ENCODE measurements at places on chromosomes 16 and 17.

GRCh38 chr16:70803319-70803718 is 2.4 kb upstream of the VAC14 start:
- no peak for DNase-seq

GRCh38 chr17:80364091-80364691 is 50.8 kb upstream of the ENDOV start:
- DNase-seq, result peak; percentile 23

GRCh38 chr17:3982113-3982512 is 17.9 kb upstream of the ATP2A3 start:
- DNase-seq, result no peak

DNA sequence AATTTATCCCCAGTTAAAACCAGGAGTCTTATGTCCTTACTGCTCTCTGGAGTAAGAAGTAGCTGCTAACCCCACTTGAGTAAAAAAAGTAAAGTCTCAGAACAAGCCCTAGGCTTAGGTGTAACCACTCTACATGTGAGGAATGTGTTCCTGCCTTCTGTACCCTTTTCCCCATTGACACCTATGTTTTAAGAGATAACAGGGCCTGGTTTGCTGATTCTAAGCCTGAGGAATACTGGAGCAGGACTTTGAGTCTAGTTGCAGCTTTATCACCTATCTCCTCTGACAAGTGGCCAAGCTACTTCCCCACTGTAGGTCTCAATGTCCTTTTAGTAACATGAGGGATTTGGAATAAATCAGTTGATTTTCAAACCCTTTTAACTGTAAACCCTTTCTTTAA is 40.2 kb downstream of the REXO5 start:
- DNase-seq, result no peak

DNA sequence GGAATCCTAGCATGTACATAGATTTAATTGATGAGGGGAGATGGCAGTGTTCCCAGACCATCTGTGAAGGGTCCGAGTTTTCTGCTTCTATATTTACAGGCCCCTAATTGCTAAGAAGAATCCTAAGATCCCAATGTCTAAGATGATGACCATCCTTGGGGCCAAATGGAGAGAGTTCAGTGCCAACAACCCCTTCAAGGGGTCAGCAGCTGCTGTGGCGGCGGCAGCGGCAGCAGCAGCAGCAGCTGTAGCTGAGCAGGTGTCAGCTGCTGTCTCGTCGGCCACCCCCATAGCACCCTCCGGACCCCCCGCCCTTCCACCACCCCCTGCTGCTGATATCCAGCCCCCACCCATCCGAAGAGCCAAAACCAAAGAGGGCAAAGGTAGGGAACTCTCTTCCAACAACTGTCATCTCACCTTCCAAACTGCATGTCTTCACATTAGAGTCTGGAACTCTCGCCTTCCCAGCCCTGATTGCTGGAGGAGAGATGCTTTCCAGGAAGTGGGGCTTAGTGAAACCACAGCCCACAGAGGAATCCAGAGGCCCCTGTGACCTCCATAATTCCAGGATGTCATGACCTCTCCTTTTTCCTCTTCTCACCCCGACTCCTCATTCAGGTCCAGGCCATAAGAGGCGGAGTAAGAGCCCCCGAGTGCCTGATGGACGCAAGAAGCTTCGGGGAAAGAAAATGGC is 4.7 kb downstream of the CHD3 start:
- no peak for DNase-seq

- no peak for DNase-seq
Measured at GRCh38 chr17:63945784-63946439, 13.8 kb upstream of the CD79B start.

DNA sequence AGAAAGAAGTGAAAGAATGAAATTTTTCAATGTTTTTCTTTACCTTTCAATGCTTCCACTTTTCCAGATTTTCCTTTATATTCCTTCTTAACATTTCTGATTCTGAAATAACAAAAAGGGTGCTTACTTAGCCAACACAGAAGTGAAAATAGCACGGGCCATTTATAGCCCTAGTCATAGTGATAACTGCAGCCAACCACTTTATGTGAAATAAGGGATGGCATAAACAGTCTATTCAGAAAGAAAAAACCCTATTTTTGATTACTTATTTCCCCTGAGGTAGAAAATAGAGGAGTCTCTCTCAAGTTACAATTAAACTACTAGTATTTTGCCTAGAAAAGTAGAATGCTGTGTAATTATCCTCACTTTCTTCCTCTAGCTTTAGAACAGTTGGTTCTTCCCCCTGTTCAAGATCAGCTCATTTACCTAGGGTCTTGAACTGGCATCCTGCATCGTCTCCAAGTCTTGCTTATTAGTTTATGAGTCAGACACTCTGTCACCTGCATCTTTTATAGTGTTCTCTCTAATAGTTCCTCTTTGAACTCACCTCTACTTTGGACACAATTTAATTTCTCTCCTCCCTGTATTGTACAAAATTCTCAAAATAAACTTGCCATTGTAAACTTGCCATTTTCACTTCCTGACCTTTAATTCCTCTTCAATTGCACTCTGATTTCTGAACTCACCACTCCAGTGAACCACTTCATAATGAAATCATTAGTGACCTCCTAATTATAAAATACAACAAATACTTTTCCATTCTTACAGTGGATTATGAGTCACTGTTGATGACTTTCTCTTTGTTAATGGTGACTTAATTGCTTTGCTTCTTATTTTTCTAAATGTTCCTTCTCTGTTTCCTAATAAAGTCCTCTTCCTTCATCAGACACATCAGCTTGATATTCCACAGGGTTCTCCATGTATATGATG is 23.6 kb downstream of the ABCA6 start:
- no peak for DNase-seq

DNA sequence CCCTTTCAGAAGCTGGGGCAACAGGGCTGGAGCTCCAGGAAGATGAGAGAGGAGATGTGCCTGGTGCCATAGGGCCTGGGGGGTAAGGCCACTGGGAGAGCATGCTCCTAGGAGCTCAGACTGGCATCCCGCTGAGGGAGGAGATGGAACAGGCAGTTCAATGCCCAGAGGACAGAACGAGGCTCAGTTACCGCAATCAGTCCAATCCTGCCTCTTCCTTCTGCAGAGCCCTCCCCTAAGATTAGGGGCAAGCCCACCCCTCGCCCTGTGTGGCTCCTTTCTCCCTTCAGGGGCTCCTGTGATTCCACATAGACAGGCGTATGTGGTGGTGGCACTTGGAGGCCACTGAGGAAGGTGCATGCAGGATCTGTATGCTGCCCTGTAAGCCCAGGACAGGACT is 2.4 kb downstream of the CCDC42 start:
- no peak for DNase-seq

GRCh38 chr16:80100186-80100585 is 440.6 kb upstream of the DYNLRB2 start:
- DNase-seq, result no peak

DNA sequence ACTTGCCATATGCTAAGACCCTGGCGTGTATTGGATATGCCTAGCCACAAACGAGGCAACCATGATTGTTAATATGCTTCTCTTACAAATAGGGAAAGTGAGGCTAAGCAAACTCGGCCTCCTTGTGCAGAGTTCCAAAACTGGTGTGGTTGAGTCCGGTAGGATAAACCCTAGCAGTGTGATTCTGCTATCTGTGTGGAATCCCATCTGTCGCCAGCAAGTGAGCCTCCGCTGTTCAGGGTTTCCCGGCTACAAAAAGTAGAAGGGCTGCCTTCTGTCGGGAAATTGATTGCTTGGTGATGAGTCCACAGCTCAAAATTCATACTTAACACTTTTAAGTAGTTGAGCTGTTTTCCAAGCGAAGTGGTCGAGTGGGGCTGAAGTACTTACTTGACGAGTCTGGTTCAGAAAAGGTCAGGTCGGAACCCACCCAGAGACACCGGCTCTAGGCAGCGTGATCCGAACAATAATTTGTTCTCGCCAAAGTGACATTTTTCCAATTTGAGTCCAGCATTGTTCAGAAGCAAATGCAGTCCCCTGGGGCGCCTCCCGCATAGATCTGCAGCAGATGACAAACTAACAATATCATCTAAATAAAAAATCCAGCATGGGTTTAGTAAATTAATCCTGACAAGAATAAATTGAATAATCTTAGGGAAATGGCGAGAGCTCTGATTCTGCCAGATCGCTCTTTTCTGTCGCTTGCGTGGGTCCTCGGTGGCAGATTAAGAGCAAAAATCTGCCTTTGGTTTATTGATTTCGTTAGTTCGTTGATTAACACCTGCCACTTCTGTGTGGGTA is 686.7 kb upstream of the RBFOX1 start:
- DNase-seq, result no peak

DNA sequence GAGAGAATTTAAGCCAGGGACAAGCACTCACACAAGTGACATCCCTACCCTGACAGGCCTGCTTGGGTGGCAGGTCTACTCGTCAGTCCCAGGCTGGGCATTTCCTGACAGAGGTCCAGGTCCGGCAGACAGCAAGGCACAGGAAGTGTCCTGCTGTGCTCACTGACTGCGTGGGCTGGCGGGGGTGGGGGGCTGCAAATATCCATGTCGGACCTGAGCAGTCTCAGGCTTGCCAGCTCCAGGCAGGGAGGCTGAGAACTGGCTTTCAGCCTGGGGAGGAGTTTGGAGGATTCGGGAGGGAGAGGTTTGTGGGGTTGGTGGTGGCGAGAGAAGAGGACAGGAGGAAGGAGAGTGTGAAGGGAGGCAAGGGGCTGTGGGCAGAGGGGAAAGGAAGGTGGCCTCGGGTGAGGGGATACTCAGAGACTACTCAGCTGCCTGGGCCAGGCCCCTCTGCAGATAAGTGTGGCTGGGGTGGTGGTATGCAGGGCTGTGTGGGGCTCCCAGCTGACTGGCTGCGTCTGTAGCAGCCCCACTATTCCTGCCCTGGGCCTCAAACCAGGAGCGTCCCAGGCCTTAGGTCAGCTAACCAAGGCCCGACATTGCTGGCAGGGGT is 7.8 kb downstream of the HIC1 start:
- DNase-seq, result no peak

GRCh38 chr16:79672524-79672923 is 72.0 kb upstream of the MAF start:
- no peak for DNase-seq

DNA sequence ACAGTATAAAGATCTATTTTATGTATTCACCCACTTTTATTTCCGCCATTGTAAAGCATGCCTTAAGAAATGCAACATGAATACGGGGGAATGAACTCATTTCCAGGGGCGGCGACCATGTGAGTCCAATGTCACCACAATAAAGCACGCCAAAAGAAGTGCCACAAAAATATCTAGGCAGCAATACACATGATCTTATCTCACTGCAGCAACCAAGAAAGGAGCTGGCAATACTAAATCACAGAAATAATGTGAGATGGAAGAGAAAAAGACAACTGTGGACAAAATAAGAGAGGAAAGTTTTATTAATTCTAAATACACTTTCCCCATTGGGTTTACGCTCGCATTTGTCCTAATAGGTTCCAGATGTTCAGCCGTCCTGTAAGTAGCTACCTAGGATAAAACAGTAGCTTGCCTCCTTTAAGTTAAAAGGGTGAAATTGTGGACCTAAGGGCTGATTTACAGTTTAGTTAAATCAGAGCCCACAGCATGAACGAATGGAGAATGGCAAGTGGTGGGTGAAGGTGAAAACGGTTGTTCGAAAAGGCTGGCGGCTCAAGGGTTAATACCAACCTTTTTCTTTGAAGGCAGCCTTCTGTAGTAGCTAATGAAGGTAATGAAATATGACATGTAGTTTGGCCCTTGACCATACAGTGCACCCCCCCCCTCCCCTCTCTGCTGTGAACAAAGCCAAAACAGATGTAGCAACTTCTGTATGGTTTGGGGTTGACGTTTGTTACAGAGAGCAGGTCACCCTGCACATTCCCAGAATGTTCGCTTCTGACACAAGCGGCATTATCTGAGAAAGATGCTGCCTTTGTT is 504.2 kb upstream of the PSMD7 start:
- no peak for DNase-seq

DNA sequence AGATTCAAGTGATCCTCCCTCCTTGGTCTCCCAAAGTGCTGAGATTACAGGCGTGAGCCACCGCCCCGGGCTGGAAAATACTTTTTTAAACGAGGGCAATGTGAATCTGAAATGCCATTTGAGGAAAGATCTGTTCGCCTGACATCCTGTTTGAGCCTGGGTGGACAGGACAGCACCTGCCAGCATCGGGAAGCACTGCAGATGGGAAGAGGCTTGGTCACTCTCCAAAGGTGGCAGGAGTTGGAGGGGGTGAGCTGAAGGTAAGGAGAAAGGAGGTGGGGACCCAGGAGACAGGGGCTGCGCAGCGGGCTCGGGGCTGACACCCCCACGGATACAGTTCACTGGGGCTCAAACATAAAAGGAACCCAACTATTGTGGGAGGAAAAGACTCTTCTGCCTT is 3.9 kb upstream of the BIRC5 start:
- DNase-seq, result no peak

GRCh38 chr17:2138318-2138717 is 83.4 kb downstream of the HIC1 start:
- peak; percentile 10 for DNase-seq

DNA sequence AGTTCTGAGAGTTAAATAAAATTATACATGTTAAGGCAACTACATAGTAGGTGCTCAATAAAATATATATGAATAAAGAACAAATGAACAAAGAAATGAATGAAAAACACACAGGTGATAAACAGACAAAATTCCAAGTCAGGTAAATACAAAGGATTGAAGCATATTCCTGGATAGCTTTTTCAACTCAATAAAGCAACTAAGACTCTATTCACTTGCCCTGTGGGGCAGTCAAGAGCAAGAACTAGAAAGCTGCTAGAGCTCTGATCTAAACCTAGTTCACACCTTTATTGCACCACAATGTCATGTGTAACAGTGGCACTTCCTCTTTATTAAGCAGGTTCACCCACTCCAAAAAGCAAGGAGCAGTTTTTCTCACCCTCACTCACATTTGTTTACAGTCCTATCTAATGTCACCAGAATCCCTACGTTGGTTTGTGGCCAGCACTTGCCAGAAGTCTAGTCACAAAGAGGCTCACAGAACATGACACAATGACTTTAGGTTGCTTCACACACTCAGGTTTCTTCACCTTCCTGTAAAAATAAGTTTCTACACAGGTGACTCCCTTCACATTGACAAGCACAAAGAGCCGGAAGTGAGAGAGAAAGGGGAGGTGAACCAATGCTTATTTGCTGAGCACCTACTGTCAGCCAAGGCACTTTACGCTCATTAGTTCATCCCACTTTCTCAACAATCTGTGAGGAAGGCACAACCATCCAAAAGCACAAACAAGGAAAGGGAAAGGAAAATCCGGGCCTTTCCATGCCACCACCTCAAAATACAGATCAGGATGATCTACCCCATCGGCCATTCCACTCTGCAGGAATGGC is 70.8 kb downstream of the XPO6 start:
- peak; percentile 28 for DNase-seq

- no peak for DNase-seq
Measured at GRCh38 chr16:67864594-67864993, 8.3 kb upstream of the EDC4 start.
